ENCODE measurements at places on chromosomes 7 and 10. TPM values are rescaled to one million over a fixed set of nuclear protein-coding genes. Genes with fewer than 3 reads are reported as not detected.

POM121L12 gene
- total RNA-seq, result not detected

LRGUK gene
- total RNA-seq, result 0.76 TPM

NOLC1 gene
- total RNA-seq, result 46.7 TPM

CELF2 gene
- total RNA-seq, result 94.9 TPM

FGFR2 gene
- total RNA-seq, result 10.8 TPM

OTUD1 gene
- total RNA-seq, result 33.9 TPM

DNA sequence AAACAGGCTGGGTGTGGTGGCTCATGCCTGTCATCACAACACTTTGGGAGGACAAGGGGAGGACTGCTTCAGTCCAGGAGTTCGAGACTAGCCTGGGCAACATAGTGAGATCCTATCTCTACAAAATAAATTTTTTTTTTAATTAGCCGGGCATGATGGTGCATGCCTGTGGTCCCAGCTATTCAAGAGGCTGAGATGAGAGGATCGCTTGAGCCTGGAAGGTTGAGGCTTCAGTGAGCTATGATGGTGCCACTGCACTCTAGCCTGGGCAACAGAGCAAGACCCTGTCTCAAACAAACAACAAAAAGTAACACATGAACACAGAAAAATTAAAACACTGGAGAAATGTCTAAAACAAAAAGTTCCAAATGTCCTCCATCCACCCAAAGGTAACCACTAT, 22.9 kb downstream of the PIK3AP1 start:
- no peak for DNase-seq

DNA sequence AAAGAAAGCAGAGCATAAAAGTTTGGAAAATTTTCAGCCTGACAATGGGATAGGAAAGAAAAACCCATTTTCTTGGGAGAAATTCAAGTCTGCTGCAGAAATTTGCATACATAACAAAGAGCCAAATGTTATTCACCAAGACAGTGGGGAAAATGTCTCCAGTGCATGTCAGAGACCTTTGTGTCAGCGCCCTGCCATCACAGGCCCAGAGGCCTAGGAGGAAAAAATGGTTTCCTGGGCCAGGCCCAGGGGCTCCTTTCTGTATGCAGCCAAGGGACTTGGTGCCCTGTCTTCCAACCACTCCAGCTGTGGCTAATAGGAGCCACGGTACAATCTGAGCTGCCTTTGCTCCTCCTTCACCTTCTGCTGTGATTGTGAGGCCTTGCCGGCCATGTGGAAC, 189.1 kb upstream of the PITRM1 start:
- no peak for DNase-seq

DNA sequence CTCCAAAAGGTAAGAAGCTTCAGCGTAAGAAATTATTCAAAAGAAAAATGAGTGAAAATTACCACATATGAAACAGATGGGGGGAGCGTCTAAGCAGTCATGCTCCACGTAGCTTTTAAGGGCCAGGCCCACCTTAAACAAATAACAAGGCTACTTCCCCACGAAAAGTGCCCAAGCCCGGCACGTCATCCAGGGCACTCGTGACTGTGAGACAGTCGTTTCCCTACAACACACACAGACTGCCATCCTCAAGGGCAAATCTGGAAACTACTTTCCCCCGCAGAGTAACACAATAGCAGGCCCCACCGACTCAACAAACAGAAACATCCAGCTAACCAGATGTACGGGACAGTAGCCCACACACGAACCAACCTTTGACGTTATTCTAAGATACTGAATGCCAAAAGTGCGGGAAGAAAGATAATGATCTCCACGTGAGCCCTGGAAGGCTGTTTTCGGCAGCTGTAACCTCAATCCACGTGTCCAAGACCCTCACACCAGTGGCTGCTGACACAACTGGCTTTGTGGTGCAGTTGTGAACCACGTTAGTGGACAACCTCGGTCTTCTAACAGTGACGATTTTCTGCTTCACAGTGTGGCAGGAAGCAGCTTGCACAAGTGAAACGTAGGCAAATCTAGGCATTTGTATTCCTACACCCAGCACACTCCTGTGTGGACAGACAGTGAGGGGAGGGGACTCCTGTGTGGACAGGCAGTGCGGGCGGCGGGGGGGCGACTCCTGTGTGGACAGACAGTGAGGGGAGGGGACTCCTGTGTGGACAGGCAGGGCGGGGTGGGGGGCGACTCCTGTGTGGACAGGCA, 251.7 kb downstream of the ZMYND11 start:
- no peak for DNase-seq

DNA sequence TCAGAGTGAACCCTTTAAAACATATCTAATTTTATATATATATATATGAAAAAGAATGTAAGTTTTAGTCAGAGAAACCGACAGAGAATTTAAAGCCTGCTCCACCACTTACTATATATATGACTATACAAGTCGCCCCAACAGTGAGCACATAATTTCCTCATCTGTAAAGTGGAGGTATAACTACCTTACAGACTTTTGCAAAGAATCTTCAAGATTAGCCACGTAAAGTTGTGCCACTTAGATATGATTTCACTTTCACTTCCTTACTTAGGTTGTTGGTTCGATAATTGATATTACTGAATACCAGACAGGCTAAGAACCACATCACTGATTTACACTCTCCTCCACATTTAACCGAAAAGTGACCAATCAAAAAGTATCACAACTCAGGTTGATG, 94.7 kb downstream of the PDE1C start:
- no peak for DNase-seq

GRCh38 chr7:142587578-142588191, 161.6 kb upstream of the PRSS1 start:
- DNase-seq, result no peak

GRCh38 chr7:128867241-128867640, 4.6 kb downstream of the ATP6V1F start:
- no peak for DNase-seq

- DNase-seq, result no peak
Observed at GRCh38 chr7:103637726-103638125, 191.7 kb upstream of the SLC26A5 start.

- peak; percentile 91 for DNase-seq
Observed at GRCh38 chr10:74589226-74589673, 237.2 kb upstream of the KAT6B start.

DNA sequence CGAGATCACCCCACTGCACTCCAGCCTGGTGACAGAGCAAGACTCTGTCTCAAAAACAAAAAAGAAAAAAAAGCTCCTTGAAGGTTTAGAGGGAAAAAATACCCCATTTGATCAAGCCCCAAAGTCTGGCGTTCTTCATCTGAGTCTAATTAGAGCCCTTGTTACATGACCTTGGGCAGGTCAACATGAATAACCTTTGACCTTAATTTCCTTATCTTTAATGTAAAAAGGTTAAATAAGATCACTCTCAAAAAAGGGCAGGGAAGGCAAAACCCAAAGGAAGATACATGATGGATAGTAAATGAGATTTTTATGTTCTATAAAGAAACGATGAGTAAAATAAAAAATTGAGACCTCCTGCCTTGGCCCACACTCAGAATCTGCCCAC, 40.3 kb downstream of the SLC37A3 start:
- DNase-seq, result no peak

DNA sequence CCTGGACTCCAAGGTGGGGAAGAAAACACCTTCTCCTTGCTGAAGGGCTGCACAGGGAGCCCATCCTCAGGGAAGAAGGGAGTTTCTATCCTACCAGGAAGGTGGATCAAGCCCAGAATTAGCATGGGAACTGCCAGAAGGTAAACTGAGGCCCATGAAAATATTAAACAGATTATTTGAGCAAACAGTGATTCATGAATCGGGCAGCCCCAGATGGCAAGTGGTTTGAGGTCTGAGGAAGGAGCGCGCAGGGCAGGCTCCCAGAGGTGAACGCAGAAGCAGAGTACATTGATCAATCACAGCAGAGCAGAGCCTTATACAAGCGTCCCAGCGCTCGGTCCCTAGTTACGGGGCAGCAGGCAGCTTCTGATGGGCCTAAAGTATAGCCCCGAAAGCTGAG, 35.8 kb upstream of the PROSER2 start:
- no peak for DNase-seq

DNA sequence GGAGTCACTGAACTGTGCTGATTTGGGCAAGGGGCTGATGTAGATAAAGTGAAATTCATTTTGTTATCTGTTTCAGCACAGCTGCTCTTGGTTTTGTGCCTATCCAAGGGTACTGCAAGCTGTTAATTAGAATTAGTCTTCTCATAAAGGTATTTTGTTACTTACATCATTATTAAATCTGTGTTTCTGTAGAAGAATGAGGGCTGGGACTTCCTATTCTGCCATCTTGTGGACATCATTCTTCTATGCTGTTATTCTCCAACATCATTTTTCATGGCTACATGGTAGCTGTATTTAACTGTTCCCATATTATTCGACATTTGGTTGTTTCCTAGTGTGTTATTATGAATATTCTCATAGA, 76.2 kb upstream of the CCDC71L start:
- DNase-seq, result no peak

- DNase-seq, result no peak
Observed at GRCh38 chr10:73840056-73840402, 28.6 kb upstream of the NDST2 start.

GRCh38 chr10:10096296-10096695, 921.4 kb upstream of the CELF2 start:
- no peak for DNase-seq
